ENCODE measurements at places on chromosomes 1 and 21.

- no peak for DNase-seq
These were observed 43.3 kb downstream of the NID1 start for GRCh38 chr1:236021424-236022135.

GRCh38 chr1:234932106-234932505 is 196.5 kb downstream of the TOMM20 start:
- no peak for DNase-seq

GRCh38 chr21:33023574-33024200 is 2.0 kb upstream of the OLIG2 start:
- DNase-seq = no peak

GRCh38 chr1:107883562-107883961 is 81.4 kb downstream of the VAV3 start:
- DNase-seq = no peak

- no peak for DNase-seq
These were observed 183.5 kb downstream of the CDC42BPA start for GRCh38 chr1:227134686-227135314.

Data from left cardiac atrium (tissue), 4 donors.